ENCODE measurements at places on chromosomes 6 and 20.

- DNase-seq: peak; percentile 21
Measured at GRCh38 chr20:18496042-18496441, 983 bp downstream of the RBBP9 start.

GRCh38 chr6:7542874-7543624 lies 1.6 kb downstream of the DSP start:
- DNase-seq: peak; percentile 30

- no peak for DNase-seq
Measured at GRCh38 chr6:47319382-47319781, 9.7 kb upstream of the TNFRSF21 start.

GRCh38 chr20:53009979-53010735 lies 38.0 kb downstream of the TSHZ2 start:
- DNase-seq: no peak

- DNase-seq: no peak
Measured at GRCh38 chr6:144885817-144886216, 600.7 kb downstream of the UTRN start.

DNA sequence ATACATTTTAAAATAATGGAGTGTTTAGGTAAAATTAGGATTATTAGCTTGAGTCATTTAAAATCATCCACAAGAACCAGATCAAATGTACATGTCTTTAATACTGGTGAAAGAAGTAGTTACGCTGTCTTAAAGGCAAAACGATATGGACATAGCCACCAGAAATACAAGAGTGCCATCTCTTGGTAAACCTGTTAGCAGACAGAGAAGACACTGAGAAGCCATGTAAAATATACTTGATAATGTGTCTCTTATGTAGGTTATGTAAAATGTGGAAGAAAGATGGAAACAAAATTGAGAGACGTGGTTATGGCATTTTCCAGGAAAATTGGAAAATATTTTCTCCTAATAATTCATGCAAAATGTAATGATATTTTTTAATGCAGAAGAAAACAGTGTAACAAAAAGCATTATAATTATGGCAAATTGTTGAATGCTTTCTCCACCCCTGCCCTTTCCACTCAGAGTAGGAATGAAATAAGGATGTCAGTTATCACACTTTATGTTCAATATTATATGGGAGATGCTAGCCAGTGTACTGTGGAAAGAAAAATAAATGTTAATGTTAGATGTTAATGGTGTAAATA lies 12.2 kb upstream of the SLC17A2 start:
- DNase-seq: no peak

DNA sequence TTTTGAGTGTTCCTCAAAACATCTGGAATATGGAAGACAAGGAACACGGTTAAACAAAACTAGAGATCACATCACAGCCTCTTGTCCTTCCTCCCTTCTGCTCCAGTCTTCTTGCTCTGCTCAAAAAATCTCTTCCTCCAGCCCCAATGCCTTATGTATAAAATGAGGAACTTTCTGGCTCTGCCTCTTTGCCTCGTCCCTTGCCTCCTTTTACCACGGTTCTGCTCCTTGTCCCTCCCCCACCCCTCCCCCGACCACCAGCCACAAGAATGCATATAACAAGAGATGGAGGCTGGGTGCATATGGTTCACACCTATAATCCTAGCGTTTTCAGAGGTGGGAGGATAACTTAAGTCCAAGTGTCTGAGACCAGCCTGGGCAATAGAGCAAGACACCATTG lies 43.6 kb downstream of the PLAGL2 start:
- DNase-seq: no peak

DNA sequence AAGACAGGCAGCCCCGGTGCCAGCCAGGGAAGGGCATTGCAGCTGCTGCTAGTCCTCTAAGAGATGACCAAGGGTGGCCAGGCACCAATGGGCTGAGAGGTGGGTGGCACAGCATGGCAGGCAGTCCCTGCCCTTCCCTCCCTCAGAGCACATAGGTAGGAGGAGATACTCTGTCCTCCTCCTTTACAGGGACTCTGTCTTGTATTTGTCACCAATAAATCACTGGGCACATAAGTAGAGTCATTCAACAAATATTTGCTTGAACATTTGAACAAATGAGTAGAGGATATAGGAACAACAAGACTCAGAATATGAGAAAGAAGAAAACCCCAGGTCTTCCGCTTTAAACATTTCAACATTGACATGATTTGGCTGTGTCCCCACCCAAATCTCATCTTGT lies 69.4 kb upstream of the CLDN20 start:
- DNase-seq: no peak

GRCh38 chr20:12963416-12963815 lies 45.4 kb upstream of the SPTLC3 start:
- DNase-seq: no peak

- no peak for DNase-seq
Measured at GRCh38 chr6:137175157-137175867, 1.9 kb upstream of the IL22RA2 start.

GRCh38 chr20:58511364-58511763 lies 3.8 kb downstream of the APCDD1L start:
- DNase-seq: no peak

GRCh38 chr6:20325641-20326421 lies 75.8 kb upstream of the E2F3 start:
- DNase-seq: no peak

DNA sequence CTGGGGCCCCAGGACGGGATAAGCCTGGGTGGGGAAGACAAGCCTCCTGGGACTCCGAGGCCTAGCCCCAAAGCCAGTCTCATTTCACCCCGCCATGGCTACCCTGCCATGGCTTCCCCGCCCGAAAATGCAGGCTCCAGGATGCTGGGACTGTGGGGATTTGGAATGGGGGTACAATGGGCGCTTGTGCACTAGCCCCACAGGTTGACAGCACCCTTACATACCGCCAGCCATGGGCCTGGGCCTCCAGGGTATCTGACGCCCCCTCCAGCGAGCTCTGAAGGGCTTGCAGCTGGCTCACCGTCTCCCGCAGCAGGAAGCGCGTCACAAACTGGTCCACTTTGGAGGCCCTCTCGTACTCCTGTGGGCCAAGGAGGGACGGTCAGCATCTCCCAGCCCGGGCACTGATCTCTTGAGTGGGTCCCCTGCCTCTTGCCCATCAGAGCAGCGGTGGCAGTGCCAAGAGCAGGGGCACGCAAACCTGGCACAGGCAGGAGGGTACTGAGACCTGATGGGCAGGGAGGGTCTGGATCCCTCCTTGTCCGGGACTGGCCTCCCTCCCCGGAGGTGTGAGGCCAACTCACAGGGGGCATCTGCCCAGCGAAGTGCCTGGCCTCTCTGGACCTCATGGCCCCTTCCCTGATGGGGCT lies 2.0 kb upstream of the C20orf144 start:
- DNase-seq: no peak

DNA sequence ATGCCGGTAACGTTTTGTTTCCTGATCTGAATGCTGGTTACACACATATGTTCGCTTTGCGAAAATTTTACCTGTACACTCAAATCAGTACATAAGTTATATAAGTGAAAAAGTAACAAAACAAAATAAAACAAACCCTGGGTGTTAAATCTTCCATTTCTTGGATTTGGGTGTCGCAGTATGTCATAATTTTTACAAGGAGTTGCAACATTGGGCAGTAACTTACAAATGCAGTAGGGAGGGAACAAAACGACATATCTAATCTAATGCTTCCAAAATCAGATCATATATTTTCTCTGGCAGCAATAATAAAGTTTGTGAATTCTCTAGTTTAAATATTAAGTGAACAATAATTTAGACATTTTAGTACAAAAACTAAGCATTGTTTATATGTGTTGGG lies 25.2 kb downstream of the SNX14 start:
- DNase-seq: no peak

DNA sequence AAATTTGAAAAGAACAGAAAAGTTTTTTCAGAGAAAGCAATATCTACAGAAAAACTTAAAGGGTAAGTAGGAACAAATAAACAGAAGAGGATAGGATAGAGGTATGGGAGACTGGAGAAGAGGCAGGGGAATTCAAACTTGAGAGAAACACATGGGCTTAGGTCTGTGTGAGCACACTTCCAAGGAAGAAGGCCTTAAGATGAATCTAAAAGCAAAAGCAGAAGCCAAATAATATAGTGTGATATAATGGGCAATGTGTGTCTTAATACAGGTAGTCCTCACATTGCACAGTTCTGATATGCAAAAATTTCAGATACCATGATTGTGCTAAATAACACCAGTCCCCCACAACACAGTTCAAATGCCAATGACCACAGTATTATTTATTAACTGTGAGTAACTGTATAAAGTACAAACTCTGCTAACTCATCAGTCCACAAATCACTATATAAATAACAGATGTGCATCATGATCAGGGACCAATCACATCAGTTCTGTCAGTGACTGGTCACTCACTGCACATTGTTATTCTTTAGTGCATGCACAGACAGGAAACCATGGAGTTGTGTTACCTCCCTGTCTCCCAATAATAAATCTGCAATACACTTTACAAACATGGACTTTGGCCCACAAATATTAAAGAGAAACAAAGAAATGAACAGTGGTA lies 18.6 kb downstream of the SNX14 start:
- DNase-seq: no peak

DNA sequence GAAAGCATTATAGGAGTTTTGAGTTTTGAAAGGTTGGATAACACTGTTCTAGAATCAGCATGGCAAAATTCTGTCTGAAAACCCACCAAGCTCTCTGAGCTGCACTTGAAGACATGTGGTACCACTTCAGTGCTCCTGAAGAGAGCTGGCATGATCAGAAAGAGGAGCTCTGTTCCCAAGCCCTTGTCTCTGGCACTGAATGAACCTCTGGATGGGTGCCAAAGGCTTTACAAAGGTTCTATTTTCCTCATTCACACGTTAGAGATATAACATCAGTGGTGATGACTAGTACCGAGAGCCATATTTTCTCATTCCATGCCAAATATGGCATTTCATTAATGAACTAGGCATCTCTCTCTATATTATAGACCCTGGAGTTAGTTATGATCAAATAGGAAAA lies 301.8 kb upstream of the ID4 start:
- DNase-seq: no peak

- DNase-seq: no peak
Measured at GRCh38 chr6:83071023-83071422, 3.6 kb downstream of the DOP1A start.

- peak; percentile 53 for DNase-seq
Measured at GRCh38 chr6:1624851-1625781, 15.4 kb downstream of the FOXC1 start.

DNA sequence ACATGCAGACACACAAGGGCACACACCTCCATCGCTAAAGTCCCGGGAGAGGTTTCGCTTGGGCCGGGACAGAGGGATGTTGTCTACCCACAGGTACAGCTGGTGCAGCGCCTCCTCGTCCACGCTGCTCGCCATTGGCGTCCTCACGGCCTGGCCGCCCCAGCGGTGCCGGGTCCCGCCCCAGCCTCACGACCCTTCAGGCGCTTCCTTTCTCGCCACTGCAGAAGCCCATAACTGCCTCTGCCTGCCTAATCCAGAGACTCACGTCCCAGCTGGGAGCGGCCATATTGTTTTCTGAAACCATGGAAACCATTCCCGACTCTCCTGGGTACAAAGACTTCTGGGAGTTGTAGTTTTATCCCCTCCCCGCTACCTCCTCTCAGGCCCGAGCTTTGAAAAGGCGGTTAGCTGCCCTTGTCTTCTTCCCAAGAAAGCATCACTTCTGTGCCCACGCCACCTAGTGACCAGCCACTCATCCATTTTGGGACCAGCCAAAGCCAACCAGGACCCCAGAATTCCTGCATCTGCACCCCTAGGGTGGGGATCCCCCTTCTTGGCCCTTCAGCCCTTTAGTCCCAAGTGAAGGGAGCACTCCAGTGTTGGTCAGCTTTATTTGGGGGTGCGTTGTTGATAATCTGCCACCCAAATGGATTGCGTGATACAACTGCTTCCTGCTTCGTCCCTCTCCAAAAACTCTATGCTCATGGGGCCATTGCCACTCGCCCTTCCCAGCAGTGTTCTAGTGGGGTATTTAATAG lies at the start of gene SPEF1:
Gene SPEF1, minus strand, starts transcription at position 296 of the 758 bp plus-strand sequence. Its CDS starts 161 bp downstream, at position 135.
- peak; percentile 91 for DNase-seq

GRCh38 chr6:131840936-131841583 lies 33.2 kb downstream of the ENPP1 start:
- DNase-seq: no peak

DNA sequence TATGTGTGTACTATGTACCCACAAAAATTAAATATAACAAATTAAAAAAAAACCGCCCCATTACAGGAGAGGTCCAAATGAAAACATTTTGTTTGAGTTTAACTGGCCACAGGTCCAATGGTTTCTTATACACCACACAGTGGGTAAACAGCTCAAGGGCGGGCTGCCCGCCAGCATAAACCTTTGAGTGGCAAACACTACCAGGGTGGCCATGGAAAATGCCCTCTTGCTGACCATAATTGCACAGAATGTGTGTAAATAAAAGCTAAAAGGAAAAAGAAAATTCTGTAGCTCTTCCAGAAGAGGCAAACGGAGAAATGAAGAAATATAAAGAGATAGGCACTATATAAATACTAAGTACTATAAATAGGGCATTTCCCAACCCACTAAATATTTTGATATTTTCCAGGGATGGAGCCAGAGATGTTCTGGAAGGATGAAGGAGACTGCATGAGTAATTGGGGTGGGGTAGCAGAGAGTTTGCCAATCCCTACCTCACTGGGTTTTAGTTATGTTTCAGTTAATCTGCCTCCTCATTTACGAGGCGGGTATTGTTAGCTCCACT lies 1.1 kb upstream of the CDC5L start:
- peak; percentile 80 for DNase-seq

- no peak for DNase-seq
Measured at GRCh38 chr6:31629014-31629413, 8.5 kb downstream of the PRRC2A start.

- no peak for DNase-seq
Measured at GRCh38 chr6:49325891-49326290, 137.2 kb downstream of the MMUT start.

- DNase-seq: peak; percentile 76
Measured at GRCh38 chr6:2876210-2877056, 26.7 kb downstream of the SERPINB9 start.

- no peak for DNase-seq
Measured at GRCh38 chr6:53752856-53753255, 41.9 kb upstream of the LRRC1 start.

GRCh38 chr6:10166031-10166430 lies 248.8 kb downstream of the TFAP2A start:
- no peak for DNase-seq

DNA sequence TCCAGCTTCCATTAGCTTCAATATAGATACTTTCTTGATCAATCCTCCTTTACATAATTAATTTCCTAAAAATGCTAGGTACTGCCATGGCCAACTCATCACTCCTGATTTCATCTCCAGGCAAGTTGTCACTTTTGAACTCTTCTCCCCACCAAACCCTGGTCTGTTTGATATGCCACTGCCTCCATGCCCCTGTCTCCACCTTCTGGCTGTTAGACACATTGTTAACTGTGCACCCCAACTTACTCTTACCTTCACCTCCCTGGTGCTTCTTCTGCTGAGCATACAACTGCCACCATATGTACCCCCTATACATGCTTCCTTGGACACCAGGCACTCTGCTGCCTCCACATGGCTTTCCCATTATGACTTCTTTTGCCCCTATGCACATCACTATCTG lies 21.9 kb upstream of the AIG1 start:
- DNase-seq: no peak

- DNase-seq: peak; percentile 13
Measured at GRCh38 chr20:57877131-57877824, 167.5 kb upstream of the PMEPA1 start.

- no peak for DNase-seq
Measured at GRCh38 chr20:5969348-5969935, 19.0 kb downstream of the MCM8 start.

- no peak for DNase-seq
Measured at GRCh38 chr6:53796451-53796780, 1.6 kb downstream of the LRRC1 start.
